ENCODE measurements at places on chromosomes 11 and 22. TPM values are rescaled to one million over a fixed set of nuclear protein-coding genes. Genes with fewer than 3 reads are reported as not detected.

Gene GDPD4
- total RNA-seq = not detected

Gene RAG2
- total RNA-seq = not detected

Gene CDCA5
- 7.3 TPM for total RNA-seq

Gene OR2AG2
- total RNA-seq = 0.16 TPM

Gene TMEM151A
- not detected for total RNA-seq

Gene APOL5
- not detected for total RNA-seq

Gene TTC36
- total RNA-seq = not detected

Gene TTC17
- 103 TPM for total RNA-seq

Gene TRIM22
- 308 TPM for total RNA-seq

Gene AGBL2
- 3.4 TPM for total RNA-seq

Gene ARHGEF17
- total RNA-seq = 44.6 TPM

Gene APOL1
- 34.3 TPM for total RNA-seq

Gene CCDC85B
- 44.4 TPM for total RNA-seq

Gene LINC01488
- total RNA-seq = not detected

Gene PARVG
- total RNA-seq = 175 TPM

Gene SAA2
- not detected for total RNA-seq

Gene ASRGL1
- 3.4 TPM for total RNA-seq

Gene CCND1
- 96.6 TPM for total RNA-seq
